Stimulated activated CD8-positive, alpha-beta memory T cell treated with anti-CD3 and anti-CD28 coated beads, Interleukin-15, amount 100 ng/mL, for 4 hours (primary cell): ENCODE measurements at places on chromosomes 7 and 10.

DNA sequence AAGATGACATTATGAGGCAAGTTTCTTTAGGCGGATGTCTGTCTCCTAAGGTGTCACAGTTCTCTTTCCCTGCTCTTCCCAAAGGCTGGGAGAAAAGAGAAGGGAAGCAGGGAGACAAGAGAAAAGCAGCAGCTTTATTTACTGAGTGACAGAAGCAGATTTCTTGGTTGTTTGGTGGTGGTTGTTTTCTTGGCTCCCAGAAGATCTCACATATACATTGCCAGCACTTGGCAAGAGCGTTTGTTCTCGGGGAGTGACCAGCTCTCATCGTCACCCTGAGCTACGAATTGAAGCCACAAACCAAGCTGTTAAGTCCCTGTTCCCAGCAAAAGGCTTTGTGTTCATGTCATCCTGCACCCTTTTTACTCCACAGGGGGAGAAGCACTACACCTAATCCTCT, 11.4 kb downstream of the CDHR3 start:
- no peak for DNase-seq

- no peak for DNase-seq
These were observed 45.9 kb upstream of the DNAAF5 start for GRCh38 chr7:680411-681127.

- no peak for DNase-seq
These were observed 20.6 kb downstream of the CABCOCO1 start for GRCh38 chr10:61683319-61683718.

- no peak for DNase-seq
These were observed 820 bp downstream of the BBS9 start for GRCh38 chr7:33130184-33130583.

DNA sequence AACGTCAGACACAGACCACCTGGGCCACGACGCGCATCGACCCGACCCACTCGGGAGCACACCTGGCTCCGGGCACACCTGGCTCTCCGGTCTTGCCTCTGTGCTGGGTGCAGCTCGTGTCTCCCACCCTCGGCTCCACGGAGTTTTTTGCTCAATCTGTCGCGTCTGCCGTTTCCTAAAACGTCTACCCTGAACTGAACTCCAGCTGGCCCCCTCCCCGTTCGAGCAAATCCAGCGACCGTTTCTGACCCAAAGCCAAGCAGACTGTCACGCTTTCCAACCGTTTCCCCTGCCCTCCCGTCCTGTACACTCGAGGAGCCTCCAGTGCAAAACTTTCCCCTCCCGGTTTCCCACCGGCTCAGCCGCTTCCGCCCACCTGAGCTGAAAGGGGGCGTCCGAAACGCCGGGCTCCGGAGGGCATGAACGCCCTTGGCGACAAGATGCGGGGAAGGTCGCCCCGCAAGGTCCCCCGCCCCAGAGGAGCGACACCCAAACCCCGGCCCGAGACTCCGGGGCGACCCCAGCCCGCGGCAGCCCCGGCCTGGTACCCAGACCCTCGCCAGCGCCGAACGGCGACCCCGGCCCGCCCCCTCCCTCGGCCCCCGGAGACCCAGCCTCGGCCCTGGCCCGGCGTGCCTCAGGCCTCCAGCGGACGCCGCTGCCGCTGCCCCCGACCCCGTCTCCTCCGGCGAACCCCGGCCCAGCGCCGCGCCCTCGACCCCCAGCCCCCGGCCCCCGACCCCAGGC, 557 bp downstream of the CYTH3 start:
- DNase-seq, result no peak

DNA sequence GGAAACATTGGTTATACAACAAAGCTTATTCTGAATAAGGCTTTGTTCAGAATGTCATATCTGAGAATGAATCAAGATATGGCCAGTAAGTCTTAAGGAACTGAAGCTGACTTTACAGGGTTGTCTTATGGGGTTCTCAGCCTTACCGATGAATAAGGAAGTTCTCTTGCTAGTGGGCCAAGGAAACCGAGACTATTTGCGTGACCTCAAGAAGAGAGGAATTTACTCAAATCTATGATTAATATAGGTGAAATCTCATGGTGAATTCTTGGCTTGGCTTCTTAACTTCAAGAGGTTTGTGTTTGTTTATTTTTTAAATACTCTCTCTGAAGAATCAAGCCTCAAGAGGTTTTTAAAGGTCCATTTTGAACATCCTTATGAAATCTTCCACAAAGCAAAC, 4.7 kb upstream of the MRLN start:
- no peak for DNase-seq

GRCh38 chr10:133186416-133187090, 26.5 kb downstream of the KNDC1 start:
- DNase-seq, result no peak
